ENCODE measurements at places on chromosomes 3 and 15.
A peak's percentile ranks its signal among the peaks of the same experiment; 100 is the strongest.

GRCh38 chr15:63491116-63491827 is 13.1 kb upstream of the USP3 start:
- DNase-seq, result peak; percentile 34

DNA sequence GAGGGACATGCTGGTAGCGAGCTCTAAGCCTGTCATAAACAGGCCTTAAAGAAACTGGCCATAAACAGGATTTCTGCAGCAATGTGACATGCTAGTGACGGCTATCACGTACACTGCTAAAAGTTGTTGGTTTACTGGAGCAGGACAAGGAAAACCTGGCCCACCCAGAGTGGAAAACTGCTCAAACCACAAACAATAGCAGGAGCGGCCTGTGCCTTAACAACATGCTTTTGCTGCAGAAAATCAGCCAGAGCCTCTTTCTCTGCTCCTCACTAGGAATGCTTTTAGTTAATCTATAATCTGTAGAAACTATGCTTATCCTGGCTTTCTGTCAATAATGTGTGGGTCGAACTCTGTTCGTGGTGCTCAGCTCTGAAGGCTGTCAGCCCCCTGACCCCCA is 202.9 kb upstream of the UBE3A start:
- no peak for DNase-seq

DNA sequence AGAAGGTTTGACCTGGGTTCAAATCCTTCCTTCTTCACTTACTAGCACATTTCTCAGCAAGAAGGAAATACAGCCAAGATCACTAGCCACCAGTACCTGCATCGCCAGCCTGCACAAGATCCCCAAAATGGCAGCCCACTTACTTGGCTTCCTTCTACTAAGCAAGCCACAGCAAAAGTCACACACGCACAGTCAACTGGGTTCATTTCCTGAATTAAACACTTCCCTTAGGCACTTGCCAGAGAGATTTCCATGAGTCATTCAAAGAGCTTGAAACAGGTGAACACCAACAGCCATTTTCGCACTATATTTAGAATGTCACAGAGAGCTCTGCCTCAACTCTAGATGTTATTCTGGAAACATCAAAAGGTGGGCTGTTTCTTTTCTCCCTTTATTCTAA is 42.6 kb downstream of the MGLL start:
- no peak for DNase-seq

- DNase-seq, result no peak
Measured at GRCh38 chr3:113234688-113235260, 23.4 kb downstream of the BOC start.

DNA sequence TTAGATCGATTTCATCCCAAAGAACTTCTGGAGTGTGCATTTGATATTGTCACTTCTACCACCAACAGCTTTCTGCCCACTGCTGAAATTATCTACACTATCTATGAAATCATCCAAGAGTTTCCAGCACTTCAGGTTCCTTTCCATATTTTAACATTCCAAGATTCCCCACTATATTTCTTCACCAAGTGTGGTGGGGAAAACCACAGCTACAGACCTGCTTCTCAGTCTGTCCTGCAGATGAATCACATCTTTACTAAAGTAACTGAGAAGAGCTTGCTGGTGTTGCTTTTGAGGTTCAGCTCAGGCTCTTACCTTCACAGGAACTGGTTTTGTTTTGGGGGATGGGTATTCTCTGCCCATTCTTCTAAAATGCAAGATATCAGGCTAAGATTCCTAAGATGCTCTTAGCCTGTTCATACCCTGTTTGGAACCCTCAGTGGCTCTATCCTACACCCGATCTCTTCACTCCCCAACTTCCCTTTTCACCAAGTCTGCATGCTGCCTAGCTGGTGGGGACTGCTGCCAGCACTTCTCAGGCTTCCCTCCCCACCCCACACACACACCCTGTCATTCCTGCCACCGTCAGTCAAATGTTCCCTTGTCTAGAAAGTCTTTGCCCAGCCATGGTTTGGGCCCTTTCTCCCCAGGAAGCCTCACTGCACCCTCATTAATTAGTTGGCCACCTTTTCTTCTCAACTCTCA is 30.8 kb downstream of the SRP14 start:
- peak; percentile 23 for DNase-seq

- no peak for DNase-seq
Measured at GRCh38 chr3:189728915-189729314, 97.7 kb downstream of the TP63 start.

DNA sequence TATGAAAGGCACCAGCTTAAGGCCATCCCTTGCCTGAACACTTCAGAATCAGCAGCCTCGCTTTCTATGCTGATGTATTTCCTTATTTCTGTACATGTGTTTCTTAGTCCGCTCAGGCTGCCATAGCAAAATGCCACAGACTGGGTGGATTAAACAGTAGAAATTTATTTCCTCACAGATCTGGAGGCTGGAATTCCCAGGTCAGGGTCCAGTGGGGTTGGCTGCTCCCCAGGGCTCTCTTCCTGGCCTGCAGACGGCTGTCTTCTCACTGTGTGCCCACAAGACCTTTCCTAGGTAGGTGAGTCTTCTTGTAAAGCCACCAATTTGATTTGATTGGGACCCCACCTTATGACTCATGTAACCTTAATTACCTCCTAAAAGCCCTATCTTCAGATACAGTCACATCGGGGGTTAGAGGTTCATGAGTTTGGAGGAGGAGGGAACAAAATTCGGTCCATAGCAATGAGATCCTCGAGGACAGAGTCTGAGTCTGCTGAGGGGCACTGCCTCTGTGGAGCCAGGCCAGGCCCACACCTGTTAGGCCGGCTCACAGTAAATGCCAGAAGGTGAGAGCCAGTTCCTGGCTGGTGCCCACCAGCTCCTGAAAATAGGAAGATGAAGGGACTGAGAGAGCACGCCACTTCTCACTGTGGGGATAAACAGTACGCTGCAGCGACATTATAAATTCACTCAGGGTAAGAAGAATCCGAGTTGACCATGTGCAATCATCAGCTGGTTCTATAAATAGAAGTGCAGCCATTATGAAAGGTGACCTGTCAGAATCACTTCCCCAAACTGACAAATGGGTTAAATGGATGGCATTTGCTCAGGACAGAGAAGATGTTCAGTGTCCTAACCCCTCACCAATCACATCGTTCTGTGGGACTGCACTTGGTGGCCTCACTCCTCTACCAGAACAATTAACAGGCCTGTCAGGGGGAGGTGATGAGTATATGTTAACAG is 41.1 kb downstream of the CTXND1 start:
- no peak for DNase-seq

- no peak for DNase-seq
Measured at GRCh38 chr3:150871192-150871591, 34.0 kb downstream of the MINDY4B start.

DNA sequence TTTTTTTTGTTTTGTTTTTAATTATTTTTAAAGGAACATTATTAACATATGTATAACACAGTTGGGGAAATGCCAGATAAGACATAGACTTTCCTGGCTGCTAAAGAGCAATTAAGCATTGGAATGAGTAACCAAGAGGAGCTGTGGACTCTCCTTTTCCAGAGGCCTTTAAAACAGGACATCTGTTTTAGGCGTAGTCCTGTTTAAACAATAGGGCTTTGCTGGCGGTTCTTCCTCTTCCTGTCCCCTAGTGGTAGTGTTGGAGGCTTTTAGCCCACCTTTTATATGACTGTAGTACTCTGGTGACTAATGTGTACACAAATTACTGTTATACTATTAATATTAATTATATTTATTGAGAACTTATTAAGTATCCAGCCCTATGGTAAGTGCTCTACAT is 81.9 kb downstream of the PPARG start:
- DNase-seq, result no peak

GRCh38 chr3:123421353-123422174 is 27.3 kb downstream of the ADCY5 start:
- DNase-seq, result no peak

GRCh38 chr3:176787506-176787905 is 409.8 kb downstream of the TBL1XR1 start:
- no peak for DNase-seq

- no peak for DNase-seq
Measured at GRCh38 chr3:126103121-126104027, 19.4 kb upstream of the SLC41A3 start.

DNA sequence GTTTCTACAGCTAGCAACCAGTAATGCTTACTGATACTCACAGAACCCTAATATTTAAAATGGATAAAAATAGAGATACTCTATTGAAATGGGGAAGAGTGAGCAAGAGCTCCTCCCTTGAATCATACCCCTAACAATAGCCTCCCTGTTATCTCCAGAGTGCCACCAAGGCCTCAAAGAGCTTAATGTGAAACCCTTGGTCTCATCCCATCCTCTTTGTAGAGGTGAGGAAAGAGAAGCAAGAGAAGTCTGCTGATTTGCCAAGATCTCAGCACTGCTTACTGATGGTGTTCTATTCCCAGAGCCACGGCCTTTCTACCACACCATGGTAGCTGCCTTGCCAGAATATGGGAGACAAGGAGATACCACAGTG is 463.4 kb upstream of the PROK2 start:
- no peak for DNase-seq

DNA sequence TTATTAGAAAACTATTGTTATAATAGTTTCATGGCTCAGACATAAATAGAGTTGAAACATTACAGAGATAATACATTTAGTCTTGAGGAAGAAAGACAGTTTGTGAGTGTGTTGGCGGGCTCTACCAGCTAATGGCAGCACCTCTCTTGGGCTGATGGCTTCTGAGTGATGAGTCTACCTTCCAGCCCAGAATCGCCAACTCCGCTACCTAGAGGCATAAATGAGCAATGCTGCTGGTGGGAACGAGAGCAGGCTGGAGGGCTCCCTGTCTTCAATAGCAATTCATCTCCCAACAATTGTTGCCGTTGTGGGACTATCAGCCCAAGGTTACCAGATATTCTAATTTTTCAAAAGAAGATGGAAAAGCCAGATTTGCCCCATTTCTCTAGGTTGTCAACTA is 388.7 kb downstream of the FOXP1 start:
- DNase-seq, result no peak

DNA sequence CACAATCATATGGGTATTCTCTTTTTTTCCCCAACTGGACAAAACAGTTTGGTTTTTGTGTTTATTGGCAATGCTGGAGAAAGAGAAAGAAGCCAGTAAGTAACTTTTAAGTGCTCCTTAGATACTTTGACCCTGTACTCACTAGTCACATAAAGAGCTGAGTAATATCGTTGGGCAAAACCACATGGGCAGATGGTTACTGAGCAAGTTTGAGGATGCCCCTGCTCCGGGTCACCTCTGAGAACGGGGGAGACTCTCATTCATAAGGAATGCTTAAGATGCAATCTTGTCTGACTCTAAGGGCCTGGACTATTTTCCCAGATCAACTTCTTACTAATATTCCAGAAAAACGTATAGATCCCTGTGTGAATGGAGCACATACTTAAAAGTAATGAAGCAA is 106.4 kb upstream of the SLC2A2 start:
- DNase-seq, result no peak

- DNase-seq, result no peak
Measured at GRCh38 chr3:27746838-27747237, 24.7 kb upstream of the EOMES start.

DNA sequence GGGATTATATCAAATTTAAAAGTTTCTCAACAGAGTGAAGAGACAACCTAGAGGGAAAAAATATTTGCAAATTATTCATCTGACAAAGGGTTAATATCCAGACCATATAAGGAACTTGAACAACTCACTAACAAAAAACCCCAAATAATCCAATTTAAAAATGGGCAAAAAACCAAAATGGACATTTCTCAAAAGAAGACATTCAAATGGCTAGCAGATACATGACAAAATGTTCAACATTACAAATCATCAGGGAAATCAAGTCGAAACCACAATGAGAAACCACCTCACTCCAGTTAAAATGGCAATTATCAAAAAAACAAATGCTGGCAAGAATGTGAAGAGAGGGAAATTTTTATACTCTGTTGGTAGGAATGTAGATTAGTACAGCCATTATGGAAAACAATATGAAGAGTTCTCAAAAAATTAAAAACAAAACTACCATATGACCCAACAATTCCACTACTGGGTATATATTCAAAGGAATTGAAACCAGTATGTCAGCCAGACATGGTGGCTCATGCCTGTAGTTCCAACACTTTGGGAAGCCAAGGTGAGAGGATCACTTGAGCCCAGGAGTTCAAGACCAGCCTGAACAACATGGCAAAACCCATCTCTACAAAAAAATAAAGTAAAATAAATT is 88.5 kb downstream of the CSNK1G1 start:
- no peak for DNase-seq

GRCh38 chr15:98514034-98514622 is 134.2 kb upstream of the IGF1R start:
- no peak for DNase-seq

- DNase-seq, result no peak
Measured at GRCh38 chr3:48294611-48295263, 38.7 kb downstream of the SPINK8 start.

GRCh38 chr3:32959371-32959770 is 7.9 kb downstream of the CCR4 start:
- no peak for DNase-seq

- DNase-seq, result peak; percentile 55
Measured at GRCh38 chr3:195906865-195907683, 1.3 kb downstream of the TNK2 start.

DNA sequence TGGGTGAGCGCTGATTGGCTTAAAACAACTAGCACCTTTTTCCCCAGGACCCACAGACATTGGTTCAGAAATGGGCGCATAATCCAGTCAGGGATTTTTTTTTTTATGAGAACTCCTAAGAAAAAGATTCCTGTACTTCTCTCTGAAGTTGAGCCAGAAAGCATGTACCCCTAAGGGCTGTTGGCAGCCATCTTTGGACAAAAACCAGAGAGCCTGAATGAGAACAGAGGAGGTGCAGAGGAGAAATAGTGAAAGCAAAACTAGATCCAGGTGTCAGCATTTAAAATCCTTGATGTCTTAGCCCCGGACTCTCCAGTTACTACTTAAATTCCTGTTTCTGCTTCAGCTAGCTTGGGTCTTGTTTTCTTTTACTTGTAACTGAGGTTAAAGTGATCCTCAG is 1.9 kb upstream of the SLC27A2 start:
- DNase-seq, result no peak

DNA sequence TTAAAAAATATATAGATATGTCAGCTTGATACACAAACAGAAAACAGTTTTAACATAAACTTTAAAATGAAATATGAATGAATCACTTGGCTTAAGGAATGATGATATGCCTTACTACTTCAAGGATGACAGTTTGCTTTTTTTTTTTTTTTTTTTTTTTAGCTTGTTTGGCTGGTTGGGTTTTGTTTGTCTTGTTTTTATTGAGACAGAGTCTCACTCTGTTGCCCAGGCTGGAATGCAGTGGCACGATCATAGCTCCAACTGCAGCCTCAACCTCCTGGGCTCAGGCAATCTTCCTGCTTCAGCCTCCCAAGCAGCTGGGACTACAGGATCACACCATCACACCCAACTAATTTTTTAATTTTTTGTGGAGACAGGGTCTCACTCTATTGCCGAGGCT is 14.5 kb downstream of the LRRC2 start:
- DNase-seq, result no peak

DNA sequence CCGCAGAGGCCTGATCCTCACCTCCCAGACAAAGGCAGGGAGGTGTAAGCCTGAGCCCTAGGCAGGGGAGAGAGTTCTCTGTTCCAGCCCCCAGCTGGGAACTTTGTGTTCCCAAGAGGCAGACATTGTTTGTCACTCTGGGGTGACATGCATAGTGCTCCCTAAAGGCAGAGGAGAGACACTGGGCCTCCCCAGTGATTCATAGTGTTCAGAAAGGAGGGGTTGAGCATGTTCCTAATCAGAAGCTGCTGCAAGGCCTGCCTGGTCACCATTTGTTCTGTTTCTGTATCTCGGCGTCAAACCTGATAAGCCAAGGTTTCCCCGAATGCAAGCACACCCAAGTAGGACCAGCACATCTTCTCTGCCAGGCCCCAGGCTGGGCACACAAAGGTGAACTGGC is 24.0 kb upstream of the SLC6A6 start:
- no peak for DNase-seq

GRCh38 chr15:35669021-35669420 is 123.1 kb upstream of the DPH6 start:
- no peak for DNase-seq
